ENCODE measurements at places on chromosomes 11 and 22.

DNA sequence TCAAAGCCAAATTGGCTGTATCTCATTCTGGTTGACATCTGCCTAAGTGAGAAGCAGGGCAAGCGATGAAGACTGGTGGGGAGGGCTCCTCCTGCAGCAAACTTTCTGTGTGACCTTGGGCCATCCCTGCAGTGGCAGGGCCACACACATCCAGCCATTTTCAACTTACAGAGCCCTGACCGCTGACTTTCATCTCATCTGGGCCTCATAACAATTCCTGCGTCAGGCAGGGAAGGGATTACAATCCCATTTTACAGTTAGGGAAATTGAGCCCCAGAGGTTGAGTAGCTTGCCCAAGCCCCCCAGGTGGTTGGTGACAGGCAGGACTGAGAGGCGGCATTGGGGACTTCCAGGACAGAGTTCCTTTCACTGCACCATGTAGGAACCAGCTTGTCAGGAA lies 21.9 kb downstream of the TPBGL start:
- DNase-seq = no peak

DNA sequence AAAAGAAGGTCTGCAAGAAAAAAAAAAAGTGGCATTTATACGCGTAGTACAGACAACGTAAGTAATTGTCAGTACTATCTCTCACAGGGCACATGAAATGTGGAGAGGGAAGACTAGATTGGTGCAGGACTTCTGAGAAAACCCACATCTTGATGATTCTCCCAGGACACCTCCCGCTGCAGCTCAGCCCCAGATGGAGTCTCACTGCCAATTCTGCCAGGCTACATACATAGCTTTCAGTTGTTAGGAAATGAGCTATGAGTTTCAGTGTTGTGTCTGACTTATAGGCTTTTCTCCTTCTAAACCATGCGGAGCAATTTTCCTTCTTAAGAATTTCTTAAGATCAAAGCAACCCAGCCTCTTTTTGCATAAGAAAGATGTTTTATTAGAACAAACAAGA lies 9.6 kb downstream of the OR5A2 start:
- no peak for DNase-seq

DNA sequence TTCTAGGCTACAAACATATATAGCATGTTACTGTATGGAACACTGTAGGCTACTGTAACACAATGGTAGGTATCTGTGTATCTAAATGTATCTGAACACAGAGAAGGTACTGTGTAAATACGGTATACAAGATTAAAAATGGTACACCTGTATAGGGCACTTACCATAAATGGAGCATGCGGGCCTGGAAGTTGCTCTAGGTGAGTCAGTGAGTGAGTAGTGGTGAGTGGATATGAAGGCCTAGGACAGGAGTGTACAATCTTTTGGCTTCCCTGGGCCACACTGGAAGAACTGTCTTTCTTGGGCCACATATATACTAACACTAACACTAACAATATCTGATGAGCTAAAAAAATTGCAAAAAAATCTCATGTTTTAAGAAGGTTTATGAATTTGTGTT lies 21.4 kb downstream of the RNF141 start:
- DNase-seq = no peak

DNA sequence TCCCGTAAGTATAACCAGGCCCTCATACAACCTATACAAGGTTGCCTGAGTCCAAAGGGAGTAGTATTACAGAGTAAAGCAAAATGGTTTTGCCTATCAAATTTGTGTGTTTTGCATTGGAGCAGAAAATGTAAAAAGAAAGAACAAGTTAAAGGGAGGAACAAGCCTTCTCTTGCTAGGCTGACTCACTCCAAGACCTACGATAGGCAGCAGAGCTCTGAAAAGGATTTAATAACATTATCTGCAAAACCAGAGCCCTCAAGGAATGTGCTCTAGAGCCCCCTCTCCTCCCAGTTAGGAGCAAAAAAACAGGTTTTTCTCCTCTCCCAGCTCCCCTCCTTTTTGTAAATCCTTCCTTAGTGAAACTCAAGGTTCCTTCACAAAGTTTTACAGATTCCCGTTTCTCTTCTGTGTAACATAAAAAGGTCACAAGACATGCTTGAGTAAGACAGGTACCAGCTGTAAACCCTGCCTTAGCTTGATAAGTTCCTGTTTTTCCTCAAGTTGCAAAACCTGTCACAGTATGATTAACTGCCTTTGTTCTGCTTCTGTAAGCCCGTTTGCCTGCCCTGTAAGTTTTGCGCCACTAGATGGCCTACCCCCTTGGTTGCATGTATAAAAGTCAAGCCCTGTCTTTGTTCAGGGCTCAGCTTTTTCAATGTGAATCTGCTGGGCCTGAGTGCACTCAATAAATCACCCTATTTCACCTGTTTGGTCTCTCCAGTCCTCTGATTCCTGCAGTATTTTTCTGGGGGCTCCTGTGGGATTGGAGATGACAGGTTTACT lies 498.2 kb downstream of the KCNA4 start:
- no peak for DNase-seq

- DNase-seq = no peak
Measured at GRCh38 chr11:111253131-111253530, 7.6 kb downstream of the POU2AF2 start.
